ENCODE measurements at places on chromosomes 3 and 15. TPM values are rescaled to one million over a fixed set of nuclear protein-coding genes. Genes with fewer than 3 reads are reported as not detected.

The ACSBG1 gene
- total RNA-seq: not detected

The SCN5A gene
- total RNA-seq: 0.05 TPM

The CSTA gene
- not detected for total RNA-seq

The STRIT1 gene
- total RNA-seq: not detected

The PLSCR5 gene
- total RNA-seq: not detected

The PROS1 gene
- total RNA-seq: 0.46 TPM

The SEMA3G gene
- total RNA-seq: 0.16 TPM

The ATP13A5 gene
- total RNA-seq: not detected

The FOXL2 gene
- total RNA-seq: 0.12 TPM

GRCh38 chr3:22988566-22988965 lies 214.6 kb upstream of the UBE2E2 start:
- no peak for DNase-seq

GRCh38 chr3:124654470-124654845 lies 75.8 kb upstream of the UMPS start:
- no peak for DNase-seq

- peak; percentile 51 for DNase-seq
Measured at GRCh38 chr3:194577986-194578905, 55.0 kb downstream of the TMEM44 start.

DNA sequence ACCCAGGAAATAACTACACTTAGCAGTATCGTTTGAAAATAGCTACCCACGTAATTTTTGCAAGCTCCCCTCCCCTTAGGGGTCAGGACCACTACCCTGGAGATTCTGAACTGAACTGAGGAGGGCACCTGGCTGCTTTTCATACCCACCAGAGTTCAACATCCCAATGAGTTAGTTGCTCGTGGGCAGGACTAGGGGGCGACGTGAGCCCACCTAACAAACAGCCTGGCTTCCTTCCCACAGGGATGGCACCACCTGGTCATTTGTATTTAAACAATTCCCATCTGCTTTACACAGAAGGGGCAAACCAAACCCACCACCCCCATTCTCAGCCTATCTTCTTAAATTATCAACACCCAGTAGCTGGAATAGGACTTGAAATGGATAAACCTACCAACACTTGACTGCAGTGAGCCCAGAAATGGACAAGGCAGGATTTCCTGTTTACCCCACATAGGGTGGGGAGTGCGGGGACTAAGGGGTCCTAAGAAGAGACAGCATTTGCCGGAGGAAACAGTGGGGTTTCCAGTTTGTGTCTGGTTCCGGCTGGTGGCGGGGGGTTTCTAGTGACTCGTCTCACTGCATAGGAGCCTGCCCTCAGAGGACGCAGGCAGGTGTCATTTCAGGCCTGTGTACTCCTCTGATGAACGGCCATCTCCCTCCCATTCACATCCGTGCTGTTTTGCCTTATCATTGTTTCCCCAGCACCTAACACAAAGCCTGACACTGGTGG lies 11.6 kb upstream of the VGLL4 start:
- DNase-seq: peak; percentile 37

- DNase-seq: no peak
Measured at GRCh38 chr15:68414206-68414555, 17.8 kb downstream of the ITGA11 start.

DNA sequence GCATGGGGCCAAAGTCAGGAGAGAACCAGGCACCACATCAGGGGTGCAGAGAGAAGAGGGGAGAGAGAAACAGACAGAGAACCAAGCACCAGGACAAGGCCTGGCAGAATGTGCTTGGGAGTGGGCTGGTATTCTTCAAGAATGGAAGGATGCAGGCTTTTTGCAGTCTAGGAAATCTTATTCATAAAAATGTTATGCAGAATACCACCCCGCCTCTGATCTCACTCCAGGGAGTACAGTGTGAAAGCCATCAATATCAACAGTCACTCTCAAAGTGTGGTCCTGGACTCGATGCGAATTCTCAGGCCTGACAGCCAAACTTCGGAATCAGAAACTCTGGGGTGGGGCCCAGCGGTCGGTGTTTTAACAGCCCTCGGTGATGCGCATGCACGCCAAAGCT lies 16.9 kb downstream of the NTRK3 start:
- no peak for DNase-seq

DNA sequence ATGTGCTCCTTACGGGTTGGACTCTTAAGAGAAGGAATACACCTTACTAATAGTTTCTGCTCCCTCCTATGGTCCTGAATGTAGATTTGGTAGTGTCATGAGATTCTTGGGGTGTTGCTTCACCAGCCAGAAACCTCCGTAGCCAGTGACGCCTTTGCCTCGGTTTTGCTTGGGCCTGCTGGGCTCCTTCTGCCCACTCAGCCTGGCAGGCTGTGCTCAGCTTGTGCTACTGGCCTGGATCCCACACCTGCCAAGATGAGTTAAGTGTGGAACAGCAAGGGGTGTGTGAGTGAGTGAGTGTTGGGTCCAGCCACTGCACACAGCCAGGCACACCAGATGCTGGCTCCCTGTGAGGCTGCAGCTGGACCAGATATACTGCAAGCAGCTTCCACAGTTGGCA lies 560.1 kb downstream of the NLGN1 start:
- DNase-seq: no peak

DNA sequence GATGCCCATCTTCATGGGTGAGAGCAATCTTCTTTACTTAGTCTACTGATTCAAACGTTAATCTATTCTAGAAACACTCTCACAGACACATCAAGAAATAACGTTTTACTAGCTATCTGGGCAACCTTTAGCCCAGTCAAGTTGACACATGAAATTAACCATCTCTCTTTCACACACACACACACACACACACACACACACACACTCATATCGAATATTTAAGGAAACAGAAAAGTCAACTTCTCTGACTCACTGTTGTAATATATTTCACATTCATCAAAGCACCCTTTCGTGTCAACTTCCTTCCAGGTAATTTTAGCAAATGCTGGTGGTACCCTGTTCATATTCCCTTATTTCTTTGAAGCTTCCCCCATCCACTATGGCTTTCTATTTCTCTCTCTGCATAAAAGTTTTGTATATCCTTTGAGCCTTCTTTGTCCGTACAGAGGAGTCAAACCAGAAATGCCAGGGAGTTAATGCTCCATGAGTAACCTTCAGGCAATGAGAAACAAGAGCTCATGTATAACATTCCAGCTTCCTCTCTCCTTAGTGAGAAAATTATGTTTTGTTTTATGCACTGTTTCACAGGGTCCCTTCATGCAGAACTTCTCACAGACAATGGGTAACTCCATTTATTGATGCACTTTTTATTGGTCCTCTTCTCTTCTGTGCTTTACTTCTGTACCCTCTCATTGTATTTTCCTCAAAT lies 335.5 kb upstream of the CBLB start:
- no peak for DNase-seq

DNA sequence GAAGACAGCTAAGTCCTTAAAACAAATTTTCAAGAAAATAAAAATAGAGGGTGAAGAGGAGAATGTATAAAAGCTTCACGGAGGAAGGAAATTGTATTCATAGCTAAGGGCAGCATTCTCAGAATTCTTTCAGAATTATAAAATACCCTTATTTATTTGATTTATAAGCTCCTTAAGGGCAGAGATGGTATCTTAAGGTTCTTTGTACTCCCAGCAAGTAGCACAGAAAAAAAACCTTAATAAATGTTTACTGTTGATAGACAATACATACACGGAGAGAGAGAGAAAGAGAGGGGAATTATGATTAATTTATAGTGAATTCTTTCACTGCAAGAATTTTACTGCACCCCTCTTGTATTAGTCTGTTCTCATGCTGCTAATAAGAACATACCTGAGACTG lies 375.6 kb upstream of the CCDC54 start:
- DNase-seq: no peak

- DNase-seq: no peak
Measured at GRCh38 chr3:46183330-46183729, 24.8 kb downstream of the CCR1 start.

- no peak for DNase-seq
Measured at GRCh38 chr15:51908316-51908715, 63.3 kb downstream of the LEO1 start.

DNA sequence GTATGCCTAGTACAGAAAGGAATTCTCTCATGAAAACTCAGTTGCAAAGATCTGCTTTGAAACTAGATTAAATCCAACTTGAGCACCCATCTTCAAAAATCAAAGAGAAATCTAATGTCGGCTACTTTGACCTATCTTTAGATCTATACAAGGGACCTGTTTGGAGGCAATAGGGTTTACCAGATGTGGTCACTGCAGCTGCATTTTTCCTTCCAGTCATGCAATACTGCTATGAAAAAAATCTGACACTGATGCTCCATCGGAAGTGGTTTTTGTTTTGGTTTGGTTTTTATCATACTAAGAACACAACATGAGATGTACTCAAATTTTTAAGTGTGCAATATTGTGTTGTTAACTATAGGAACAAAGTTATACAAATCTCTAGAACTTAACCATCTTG lies 169.5 kb downstream of the BCHE start:
- DNase-seq: no peak

- no peak for DNase-seq
Measured at GRCh38 chr3:31232055-31233025, 300.4 kb upstream of the STT3B start.

- no peak for DNase-seq
Measured at GRCh38 chr3:143698682-143699303, 149.5 kb downstream of the SLC9A9 start.

DNA sequence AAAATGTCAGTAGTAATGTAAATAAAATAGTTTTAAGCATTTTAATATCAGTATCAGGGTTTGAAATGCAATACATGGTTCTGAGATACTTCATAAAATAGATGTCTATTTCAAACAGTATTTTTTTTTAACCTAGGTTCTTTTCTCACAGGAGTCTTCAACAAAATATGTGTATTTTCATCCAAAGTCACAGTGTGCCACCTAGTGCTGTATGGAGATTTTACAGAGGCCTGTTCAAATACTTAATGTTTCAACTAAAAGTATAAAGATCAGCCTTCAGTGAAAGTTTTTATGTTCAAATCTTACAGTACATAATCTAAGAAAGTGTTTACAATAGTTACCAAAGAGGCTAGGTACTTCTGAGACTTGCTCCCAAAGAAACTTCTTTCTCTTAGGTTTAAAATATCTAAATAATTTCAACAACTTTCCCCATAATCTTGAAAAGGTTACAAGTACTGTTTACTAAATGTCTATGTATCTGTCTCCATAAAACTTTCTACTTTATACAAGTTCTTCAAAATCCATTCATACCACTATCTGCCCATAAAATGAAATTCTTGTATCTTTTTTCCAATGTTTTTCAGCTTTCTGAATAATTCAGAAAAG lies 38.3 kb downstream of the SCAPER start:
- peak; percentile 6 for DNase-seq

DNA sequence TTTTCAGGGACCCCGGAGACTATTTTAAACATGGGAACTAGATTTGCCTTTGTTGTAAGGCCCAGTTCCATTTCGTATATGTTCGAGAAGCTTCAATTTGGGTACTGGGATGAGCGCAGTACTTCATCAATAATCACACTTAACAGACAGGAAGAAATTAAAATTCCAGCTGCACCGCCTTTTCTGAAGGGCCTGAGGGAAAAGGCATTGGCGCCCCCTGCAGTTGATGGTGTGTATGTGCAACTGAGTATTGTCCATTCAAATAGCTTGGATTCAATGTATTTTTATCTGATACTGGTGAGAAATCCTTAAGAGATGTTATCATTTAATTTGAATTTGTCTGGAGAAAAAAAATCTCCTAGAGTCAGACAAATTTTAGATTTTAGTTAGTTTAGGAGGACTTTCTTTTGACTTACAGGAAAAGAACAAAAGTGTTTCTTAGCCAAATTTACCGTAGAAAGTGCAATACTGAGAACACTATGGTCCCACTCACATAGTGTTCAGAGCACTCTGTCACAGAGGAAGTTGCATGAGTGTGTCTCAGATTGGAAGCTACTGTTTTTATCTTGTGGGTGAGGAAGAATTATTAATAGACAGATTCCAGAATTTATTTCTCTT lies 5.4 kb upstream of the ALDH1A2 start:
- peak; percentile 45 for DNase-seq

GRCh38 chr15:74610302-74610951 lies 5.2 kb upstream of the CLK3 start:
- no peak for DNase-seq

GRCh38 chr3:25592510-25592968 lies 72.2 kb downstream of the TOP2B start:
- no peak for DNase-seq

DNA sequence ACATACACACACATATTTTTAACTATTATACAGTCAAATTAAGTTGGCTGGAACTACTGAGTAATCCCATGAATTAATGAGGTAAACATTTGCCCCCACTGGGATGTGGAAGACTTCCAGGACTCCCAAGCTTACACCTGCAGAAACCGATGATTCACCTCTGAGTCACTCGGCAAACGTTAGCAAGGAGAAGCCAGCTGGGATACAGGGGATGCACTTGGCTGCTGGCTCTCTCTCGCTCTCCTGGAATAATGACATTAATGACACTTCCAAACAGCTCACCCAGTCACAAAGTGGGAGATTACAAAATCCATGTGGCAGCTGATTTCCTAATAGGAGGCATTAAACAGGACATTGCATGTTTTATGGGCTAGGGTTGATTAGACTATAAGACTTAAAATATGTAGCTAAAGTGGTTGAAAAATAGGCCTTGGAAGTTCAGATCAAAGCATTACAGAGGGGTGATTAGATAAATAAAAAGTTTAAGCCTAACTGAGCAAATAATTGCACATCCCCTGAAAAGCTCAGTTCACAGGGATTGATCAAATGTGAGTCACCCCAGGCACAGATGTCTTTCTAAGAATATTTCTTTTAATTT lies 500.9 kb downstream of the SOX2 start:
- DNase-seq: no peak

- DNase-seq: no peak
Measured at GRCh38 chr3:162370141-162370540, 873.5 kb downstream of the OTOL1 start.

- DNase-seq: peak; percentile 13
Measured at GRCh38 chr3:171875923-171876412, 32.8 kb downstream of the TMEM212 start.

- no peak for DNase-seq
Measured at GRCh38 chr3:10170915-10171478, 6.3 kb downstream of the IRAK2 start.

- DNase-seq: no peak
Measured at GRCh38 chr3:37154668-37155314, 19.6 kb downstream of the LRRFIP2 start.

DNA sequence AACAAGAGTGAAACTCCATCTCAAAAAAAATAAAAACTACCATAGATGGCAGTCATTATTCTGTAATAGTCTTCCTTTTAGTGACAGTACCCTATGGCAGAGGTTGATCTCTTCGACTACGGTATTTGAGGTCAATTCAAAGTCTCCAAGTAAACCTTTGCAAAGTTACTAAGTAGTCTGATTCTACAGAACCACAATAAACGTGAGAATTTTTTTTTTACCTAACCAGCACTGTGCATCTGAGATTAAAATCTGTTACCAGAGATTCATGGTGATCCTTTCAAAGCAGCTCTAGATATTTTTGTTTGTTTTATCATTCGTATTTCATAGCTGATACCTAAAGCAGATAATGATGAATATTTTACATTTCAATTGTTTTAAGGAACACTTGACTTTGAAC lies 86.6 kb upstream of the CHD2 start:
- DNase-seq: no peak

DNA sequence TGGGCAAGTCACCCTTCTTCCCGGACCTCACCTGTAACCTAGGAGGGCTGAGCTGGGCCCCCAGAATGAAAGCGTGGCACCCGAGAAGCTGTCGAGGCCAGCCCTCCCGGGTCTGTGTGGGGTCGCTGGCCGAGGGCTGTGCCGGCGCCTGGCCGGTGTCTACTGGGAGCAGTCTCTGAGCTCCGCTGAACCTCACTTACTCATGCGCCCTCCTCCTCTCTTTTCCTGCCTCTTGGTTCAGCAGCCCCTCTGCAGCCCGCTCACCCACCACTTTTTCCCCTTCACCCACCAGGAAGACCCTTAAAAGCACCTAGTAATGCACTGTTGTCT lies 419 bp downstream of the HYKK start:
- peak; percentile 9 for DNase-seq

Measured in activated T-cell treated with anti-CD3 and anti-CD28 coated beads, Interleukin-2, amount 50 U/mL, for 72 hours (primary cell).